ENCODE measurements at places on chromosomes 11 and 22. TPM values are rescaled to one million over a fixed set of nuclear protein-coding genes. Genes with fewer than 3 reads are reported as not detected.

GRCh38 chr11:110293389-110293788 is 3.0 kb downstream of the RDX start:
- no peak for DNase-seq

Gene TBCEL
- total RNA-seq, result 11.2 TPM

Gene PAX6
- total RNA-seq, result 17.3 TPM

DNA sequence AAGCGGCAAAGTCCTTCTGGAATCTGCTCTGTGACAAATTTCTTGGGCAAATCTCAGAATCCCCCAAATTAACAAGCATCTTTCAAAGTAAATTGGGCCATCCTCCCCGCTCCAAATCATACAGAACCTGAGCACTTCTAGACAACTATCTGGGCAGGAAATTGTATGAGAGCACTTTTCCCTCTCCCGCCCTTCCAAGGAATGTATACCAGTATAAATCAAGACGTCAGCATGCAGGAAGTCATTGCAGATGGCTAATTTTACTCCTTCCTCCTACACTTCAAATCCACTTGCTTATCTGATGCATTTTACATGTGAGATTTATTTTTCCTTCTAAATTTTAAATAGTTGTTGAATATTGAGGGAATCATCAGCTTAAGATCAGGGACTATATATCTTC is 52.1 kb downstream of the NTM start:
- peak; percentile 32 for DNase-seq

GRCh38 chr11:79196950-79197349 is 243.9 kb downstream of the TENM4 start:
- no peak for DNase-seq

- no peak for DNase-seq
These were observed 50.8 kb upstream of the INCENP start for GRCh38 chr11:62073061-62073460.

Gene ANO9
- 0.17 TPM for total RNA-seq

Gene C22orf31
- not detected for total RNA-seq

DNA sequence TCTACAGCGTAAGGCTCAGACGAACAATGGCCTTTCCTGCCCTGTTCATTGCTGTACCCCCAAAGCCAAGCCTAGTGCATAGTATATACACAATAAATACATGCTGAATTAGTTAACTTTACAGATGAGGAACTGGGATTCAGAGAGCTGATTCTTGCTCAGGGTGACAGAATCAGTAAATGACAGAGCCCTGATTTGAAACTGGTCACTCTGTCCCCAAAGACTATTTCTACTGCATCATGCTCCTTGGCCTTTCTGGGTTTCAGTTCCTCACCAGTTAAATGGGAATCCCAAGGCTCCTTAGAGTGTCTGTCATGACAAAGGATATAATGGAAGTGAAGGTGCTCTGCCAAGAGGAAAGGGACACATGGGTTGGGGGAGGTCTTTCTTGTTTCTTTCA is 50.5 kb upstream of the TSKU start:
- DNase-seq, result no peak

Gene KAT5
- 66.9 TPM for total RNA-seq

GRCh38 chr11:11075515-11076171 is 217.8 kb upstream of the ZBED5 start:
- DNase-seq, result no peak

- DNase-seq, result no peak
These were observed 21.1 kb upstream of the CAPRIN1 start for GRCh38 chr11:34030382-34030781.

Gene WBP2NL
- total RNA-seq, result not detected

Gene TSGA10IP
- total RNA-seq, result not detected

Gene PARVG
- 9.5 TPM for total RNA-seq

Gene CSNK2A3
- 1.3 TPM for total RNA-seq

GRCh38 chr11:35142481-35143075 is 3.6 kb downstream of the CD44 start:
- peak; percentile 75 for DNase-seq

Gene POU2AF1
- total RNA-seq, result not detected

GRCh38 chr11:60873533-60873932 is 6.2 kb downstream of the ZP1 start:
- DNase-seq, result no peak

GRCh38 chr11:31808721-31809540 is 2.2 kb downstream of the PAX6 start:
- no peak for DNase-seq

DNA sequence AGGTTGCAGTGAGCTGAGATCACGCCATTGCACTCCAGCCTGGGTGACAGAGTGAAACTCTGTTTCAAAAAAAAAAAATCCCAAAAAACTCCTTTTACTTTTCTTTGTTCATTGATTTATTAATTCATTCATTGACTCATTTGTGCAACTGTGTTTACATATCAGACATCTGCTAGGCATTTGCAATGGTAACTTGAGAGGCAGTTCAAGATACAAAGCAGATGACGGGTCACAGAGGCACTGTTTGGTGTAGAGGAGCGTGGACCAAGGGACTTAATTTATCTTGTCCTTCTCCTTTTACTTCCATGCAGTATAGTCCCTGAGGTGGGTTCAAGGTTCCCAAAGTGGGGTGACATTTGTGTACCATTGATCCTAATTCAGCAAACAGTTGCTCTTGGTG is 71.4 kb downstream of the KIAA1671 start:
- DNase-seq, result no peak

All from Daoy (cell line).